Right renal cortex interstitium (tissue), 3 donors: ENCODE measurements at places on chromosomes 2 and 18. TPM values are rescaled to one million over a fixed set of nuclear protein-coding genes. Genes with fewer than 3 reads are reported as not detected.

The CGREF1 gene
- 5.8 TPM for polyA plus RNA-seq

The RPRM gene
- 4.8 TPM for polyA plus RNA-seq

The CNDP1 gene
- polyA plus RNA-seq: 0.75 TPM

The TLX2 gene
- not detected for polyA plus RNA-seq

The ADRA2B gene
- 2.5 TPM for polyA plus RNA-seq

The DNAJC27 gene
- 7.1 TPM for polyA plus RNA-seq

The IDH1 gene
- 101 TPM for polyA plus RNA-seq

The SP9 gene
- polyA plus RNA-seq: not detected

The CDH19 gene
- polyA plus RNA-seq: 0.23 TPM

DNA sequence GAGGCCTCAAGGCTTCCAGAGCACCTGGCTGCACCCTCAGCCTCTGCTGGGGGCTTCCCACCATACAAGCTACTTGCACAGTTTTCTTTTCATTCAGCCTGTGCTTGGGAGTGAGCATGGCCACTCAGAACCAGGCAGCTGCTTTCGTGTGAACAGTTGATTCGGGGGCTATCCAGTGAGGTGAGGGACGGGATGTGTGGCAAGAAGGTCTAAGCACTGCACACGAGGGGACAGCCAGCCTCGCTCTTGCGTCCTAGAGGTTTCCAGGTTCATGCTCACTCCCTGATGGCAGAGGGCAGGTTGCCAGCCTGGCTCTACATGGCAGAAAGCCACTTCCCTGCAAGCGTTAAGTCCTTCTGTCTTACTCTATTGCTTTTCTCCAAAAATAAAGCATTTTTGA is 146.2 kb downstream of the MBP start:
- DNase-seq: no peak

- no peak for DNase-seq
These were observed 80.3 kb downstream of the THNSL2 start for GRCh38 chr2:88250404-88250803.

DNA sequence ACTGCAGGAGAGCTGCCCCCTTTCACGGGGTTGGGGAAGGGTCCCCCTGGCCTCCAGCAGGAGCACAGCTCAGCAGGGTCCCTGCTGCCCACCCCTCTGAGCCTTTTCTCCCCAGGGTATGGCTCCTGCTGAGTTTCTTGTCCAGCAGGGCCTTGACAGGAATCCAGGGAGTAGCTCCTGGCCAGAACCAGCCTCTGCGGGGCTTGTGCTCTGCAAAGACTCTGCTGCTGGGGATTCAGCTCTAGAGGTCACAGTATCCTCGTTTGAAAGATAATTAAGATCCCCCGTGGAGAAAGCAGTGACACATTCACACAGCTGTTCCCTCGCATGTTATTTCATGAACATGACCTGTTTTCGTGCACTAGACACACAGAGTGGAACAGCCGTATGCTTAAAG is 21.2 kb downstream of the FOSL2 start:
- no peak for DNase-seq

DNA sequence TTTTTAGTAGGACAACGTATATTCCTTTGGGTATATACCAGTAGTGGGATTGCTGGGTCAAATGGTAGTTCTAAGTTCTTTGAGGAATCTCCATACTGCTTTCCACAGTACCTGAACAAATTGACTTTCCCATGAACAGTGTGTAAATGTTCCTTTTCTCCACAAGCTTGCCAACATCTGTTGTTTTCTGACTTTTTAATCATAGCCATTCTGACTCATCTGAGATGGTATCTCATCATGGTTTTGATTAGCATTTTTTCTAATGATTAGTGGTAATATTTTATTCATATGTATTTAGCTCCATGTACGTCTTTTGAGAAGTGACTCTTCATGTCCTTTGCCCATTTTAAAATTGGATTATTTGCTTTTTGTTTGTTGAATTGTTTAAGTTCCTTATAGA is 58.4 kb upstream of the CERS6 start:
- DNase-seq: no peak

GRCh38 chr2:120312860-120313694 is 32.9 kb upstream of the INHBB start:
- DNase-seq: peak; percentile 74

DNA sequence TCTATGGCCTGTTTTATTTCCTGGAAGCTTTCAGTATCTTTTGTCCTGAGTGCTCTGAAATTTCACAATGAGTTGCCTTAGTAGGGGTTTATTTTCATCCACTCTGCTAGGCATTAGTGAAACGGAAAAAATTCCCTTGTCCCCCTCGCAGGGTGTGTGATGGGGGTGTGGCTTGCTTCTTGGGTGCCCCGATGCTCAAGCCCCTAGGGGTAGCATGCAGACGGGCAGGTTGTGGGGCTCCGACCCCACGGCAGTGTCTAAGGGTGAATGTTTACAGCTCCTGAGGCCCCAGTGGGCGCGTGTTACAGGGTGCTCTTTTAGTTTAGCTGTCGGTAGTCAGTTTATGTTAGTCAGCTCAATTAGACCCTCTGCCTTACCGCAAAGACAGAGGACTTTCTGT is 32.2 kb upstream of the MAP4K4 start:
- no peak for DNase-seq

DNA sequence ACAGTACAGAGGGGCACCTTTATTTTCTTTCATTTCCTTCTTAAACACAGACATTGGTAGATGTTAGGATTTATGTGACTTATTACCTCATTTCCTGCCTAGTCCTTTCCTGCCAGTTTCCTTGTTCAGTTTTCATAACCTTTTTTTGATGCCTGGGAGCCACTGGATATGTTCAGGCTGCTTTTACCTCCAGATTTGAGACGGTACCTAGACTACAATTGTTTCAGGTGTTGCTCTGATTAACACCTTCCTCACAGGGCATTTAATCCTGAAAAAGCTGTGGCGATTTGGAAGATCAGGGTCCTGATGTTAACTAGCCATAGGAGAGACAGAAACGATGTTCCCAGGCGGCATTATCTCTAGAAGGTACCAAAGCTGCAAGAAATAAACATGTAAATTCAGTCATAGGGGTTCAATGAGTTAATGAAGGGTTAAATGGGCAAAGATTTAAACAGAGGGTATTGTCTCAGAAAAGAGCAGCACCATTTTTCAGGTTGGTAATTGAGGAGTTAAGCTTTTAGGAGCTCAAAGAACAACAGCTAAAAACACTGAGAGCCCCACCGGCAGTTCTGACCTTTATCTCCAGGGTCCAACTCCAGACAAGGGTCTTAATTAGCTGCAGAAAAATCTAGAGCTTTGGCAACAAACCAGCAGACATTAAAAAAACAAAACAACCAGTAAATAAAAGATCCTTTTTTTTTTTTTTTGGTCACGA is 93.3 kb downstream of the HRH4 start:
- no peak for DNase-seq

- no peak for DNase-seq
These were observed 9.5 kb downstream of the ZEB2 start for GRCh38 chr2:144510294-144510991.

DNA sequence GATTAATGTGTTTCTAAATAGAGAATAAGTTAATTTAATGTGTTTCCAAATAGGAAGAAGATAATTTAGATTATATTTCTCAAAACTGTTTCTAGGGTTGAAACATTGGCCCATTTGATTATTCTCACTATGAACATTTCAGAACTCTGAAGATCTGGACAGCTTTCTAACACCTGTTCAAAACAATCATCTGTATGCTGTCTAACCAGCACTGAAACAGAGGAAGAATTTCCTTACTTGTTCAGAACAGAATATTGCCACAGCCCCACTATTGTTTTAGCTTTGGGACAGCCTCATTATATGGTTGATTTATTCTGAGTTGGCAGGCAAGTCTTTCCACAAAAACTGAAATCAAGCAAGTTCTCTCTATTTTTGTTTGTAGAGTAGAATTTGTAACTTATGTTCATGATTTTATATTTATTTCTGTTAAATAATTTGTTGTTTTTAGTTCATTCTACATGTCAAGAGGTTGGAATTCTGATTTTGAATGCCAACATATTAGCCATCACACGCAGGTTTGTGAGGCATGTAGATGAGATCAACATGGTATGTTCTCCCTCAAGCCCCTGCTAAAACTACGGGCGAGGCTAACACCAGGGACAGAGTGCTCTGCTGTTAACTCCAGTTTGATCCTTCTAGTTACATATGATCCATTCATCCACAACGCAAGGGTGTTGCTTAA is 11.2 kb downstream of the IL18RAP start:
- no peak for DNase-seq

GRCh38 chr2:171878481-171878993 is 15.5 kb downstream of the SLC25A12 start:
- no peak for DNase-seq

DNA sequence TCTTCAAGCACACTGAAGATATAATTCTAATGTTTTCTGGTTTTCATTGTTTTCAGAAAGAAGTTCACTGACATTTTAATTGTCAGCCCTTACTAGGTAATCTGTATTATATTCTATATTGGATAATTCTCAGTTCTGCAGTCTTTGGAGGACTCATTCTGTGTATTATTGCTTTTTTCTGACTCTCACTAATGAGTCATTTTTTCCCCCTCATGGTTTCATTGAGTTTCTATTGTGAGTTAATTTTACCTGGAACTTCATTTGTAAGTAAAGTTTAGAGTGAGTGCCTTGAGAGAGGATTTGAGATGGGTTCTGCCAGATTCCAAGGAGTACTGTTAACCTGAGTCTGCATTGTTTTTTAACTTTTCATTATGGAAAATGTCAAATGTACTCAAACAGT is 90.4 kb upstream of the LYPD1 start:
- DNase-seq: no peak

DNA sequence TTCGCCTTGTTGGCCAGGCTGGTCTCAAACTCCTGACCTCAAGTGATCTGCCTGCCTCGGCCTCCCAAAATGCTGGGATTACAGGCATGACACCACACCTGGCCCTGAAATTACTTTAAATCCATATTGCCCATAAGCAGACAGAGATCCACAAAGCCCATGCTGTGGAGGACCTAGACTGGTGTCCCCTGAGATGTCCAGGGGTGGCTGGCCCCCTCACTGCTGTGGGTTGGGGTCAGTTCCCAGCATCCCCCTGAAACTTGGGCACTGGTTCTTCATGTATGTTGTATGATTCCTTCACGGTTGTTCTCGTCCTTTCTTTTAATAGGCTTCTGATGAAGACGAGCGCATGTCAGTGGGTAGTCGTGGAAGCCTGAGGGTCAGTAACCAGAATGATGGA is 78.1 kb upstream of the RBM44 start:
- no peak for DNase-seq

- peak; percentile 24 for DNase-seq
These were observed 206.8 kb upstream of the HDAC4 start for GRCh38 chr2:239607517-239608191.

GRCh38 chr2:202512176-202512575 is 122.6 kb upstream of the FAM117B start:
- DNase-seq: no peak

DNA sequence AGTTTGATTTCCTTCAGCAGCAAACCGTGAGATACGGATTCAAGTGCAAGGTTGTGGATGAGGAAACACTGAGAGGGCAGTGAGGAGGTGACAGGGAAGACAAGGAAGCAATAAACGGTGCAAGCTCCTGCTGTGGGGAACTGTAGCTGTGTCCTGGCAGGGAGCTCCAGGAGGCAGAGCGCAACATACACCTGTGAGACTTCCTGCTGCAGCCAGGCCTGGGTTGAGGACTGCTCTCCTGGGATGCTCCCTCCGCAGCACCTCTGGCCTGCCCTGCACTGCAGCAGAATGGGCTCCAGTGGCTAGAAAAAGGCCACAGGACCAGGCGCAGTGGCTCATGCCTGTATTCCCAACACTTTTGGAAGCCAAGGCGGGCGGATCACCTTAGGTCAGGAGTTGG is 85.5 kb downstream of the MRO start:
- no peak for DNase-seq
